Body of pancreas (tissue), 4 donors: ENCODE measurements at places on chromosomes 16 and 17. TPM values are rescaled to one million over a fixed set of nuclear protein-coding genes. Genes with fewer than 3 reads are reported as not detected.
A peak's percentile ranks its signal among the peaks of the same experiment; 100 is the strongest.

- no peaks in the 10 kb centered on the region for H3K27me3 ChIP-seq
- no peak for DNase-seq
- H3K27ac ChIP-seq: no peak overlapping the region
These were observed 34.1 kb downstream of the MEOX1 start for GRCh38 chr17:43627653-43628052.

DNA sequence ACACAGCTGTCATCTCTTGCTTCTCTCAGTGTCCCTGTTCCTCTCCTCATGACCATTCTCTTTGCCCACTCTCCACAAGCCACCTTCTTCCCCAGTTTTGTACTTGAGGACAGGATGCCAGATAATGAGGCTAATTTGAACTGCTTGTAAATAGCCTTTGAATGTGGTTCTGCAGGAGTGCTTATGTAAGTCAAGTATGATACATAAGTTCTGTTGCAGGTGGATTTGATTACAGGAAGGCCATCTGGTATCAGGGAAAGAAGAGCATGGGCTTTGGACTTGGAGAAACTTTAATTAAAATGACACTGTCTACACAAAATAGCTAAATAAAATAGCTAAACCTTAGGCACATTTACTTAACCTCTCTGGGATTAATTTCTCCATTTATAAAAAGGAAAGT is 120.2 kb upstream of the HLF start:
- H3K4me3 ChIP-seq: no peak overlapping the region
- H3K36me3 ChIP-seq: no peaks in the 10 kb centered on the region
- no peak overlapping the region for H3K27ac ChIP-seq
- peaks cover 6% of the 10 kb centered on the region for H3K4me1 ChIP-seq
- H3K27me3 ChIP-seq: no peaks in the 10 kb centered on the region

GRCh38 chr17:50541716-50542688 is 5.0 kb upstream of the SPATA20 start:
- peak overlapping the region; percentile 91 for H3K27ac ChIP-seq
- DNase-seq: peak; percentile 90
- peak overlapping the region; percentile 3 for H3K4me3 ChIP-seq
- no peaks in the 10 kb centered on the region for H3K27me3 ChIP-seq

GRCh38 chr17:58314706-58315015 is 13.9 kb downstream of the TSPOAP1 start:
- H3K27me3 ChIP-seq: no peaks in the 10 kb centered on the region
- H3K27ac ChIP-seq: no peak overlapping the region
- H3K4me3 ChIP-seq: no peak overlapping the region
- H3K36me3 ChIP-seq: no peaks in the 10 kb centered on the region

DNA sequence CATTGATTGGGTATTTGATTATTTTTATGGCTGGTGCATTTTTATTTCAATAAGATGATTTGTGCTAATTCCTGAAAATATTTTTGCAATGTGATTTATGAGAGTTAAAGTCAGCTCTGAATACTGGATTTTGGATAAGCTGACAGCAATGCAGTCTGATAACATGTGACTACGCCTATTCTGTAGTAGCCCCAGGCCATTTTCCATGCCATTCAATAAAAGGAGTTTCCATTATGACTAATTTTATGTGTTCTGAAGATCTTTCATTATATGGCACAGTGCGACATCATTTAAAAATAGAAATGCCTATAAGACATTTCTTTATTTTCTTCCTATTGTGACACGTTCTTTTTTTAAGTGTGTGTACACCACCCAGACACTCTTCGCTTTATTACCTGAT is 46.3 kb downstream of the KCNJ2 start:
- H3K27ac ChIP-seq: no peak overlapping the region
- no peaks in the 10 kb centered on the region for H3K4me1 ChIP-seq

The SLFN14 gene
- not detected for total RNA-seq

The KRTAP2-3 gene
- total RNA-seq: not detected

The KRT9 gene
- not detected for total RNA-seq

DNA sequence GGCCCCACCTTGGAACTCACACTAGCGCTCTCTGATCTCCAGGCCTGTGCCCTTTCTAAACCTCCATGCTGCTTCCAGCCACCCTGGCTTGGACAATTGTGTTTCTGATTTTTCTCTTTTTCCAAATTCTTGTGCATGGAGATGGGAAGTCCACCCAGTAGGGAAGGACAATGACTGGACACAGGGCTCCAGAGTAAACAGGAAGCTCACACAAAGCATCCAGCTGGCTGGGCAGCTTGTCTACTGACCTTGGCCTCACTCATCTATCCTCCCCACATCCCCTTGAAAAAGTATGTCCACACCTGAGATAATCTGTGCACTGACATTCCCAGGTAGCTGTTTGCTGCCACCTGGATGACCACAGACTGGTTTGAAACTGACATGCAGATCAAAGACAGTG is 331.2 kb upstream of the MAF start:
- H3K27me3 ChIP-seq: no peaks in the 10 kb centered on the region
- H3K36me3 ChIP-seq: no peaks in the 10 kb centered on the region
- H3K4me3 ChIP-seq: no peak overlapping the region
- no peak overlapping the region for H3K27ac ChIP-seq

DNA sequence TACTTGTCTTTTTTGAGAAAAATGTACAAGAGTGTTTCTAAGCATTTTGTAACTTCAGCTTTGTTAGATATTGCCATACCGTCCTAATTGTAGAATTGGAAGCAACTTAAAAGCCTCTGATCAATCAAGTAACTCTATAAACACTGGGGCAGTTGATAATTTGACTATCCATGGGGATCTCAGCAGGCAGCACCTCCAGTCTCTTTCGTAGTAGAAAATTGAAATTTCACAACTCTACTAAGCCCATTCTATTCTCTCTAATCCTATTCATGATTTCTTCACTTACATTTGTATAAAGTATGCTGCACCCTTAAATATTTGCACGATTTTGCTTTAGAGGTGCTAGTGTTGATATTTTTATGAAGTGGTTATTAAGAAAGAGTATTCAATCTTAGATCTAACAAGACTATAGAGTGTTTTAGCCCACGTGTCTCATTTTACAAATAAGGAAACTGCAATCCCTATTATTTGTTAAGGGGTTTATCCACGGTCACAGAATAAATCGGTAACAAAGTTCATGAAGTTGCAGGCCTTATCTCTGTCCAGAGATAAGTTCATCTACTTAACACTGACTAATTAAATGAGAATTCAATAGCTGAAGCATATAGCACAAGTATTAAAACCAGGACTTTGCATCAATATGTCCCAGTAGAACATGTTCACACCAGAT is 10.9 kb downstream of the ABCA6 start:
- no peak overlapping the region for H3K4me3 ChIP-seq
- H3K36me3 ChIP-seq: no peaks in the 10 kb centered on the region
- no peaks in the 10 kb centered on the region for H3K4me1 ChIP-seq
- DNase-seq: no peak

GRCh38 chr16:20620003-20620402 is 43.8 kb upstream of the ACSM2B start:
- no peaks in the 10 kb centered on the region for H3K36me3 ChIP-seq
- no peak for DNase-seq
- peaks cover 2% of the 10 kb centered on the region for H3K4me1 ChIP-seq
- no peak overlapping the region for H3K27ac ChIP-seq
- no peaks in the 10 kb centered on the region for H3K27me3 ChIP-seq
- H3K4me3 ChIP-seq: no peak overlapping the region

GRCh38 chr17:61404913-61405685 is 5.5 kb downstream of the TBX2 start:
- H3K4me3 ChIP-seq: no peak overlapping the region
- no peak for DNase-seq
- no peaks in the 10 kb centered on the region for H3K36me3 ChIP-seq
- no peaks in the 10 kb centered on the region for H3K27me3 ChIP-seq
- no peak overlapping the region for H3K27ac ChIP-seq

GRCh38 chr17:39813631-39814030 is 50.5 kb downstream of the IKZF3 start:
- peaks cover 5% of the 10 kb centered on the region for H3K4me1 ChIP-seq
- no peak overlapping the region for H3K27ac ChIP-seq
- H3K27me3 ChIP-seq: no peaks in the 10 kb centered on the region
- DNase-seq: peak; percentile 3
- no peak overlapping the region for H3K4me3 ChIP-seq

GRCh38 chr16:57862698-57863433 is 60.6 kb upstream of the KIFC3 start:
- H3K4me3 ChIP-seq: no peak overlapping the region
- peaks cover 13% of the 10 kb centered on the region for H3K4me1 ChIP-seq
- no peaks in the 10 kb centered on the region for H3K27me3 ChIP-seq
- DNase-seq: no peak
- H3K27ac ChIP-seq: peak overlapping the region; percentile 65

GRCh38 chr17:62965686-62966425 is at the start of gene TANC2:
Gene TANC2 (plus strand): TSS chr17:62966235. CDS start chr17:63009560, 43,325 bp downstream.
- H3K27ac ChIP-seq: peak within 1 kb of the TSS; percentile 74
- H3K4me3 ChIP-seq: peak within 1 kb of the TSS; percentile 45
- H3K27me3 ChIP-seq: no peaks in the 10 kb centered on the region
- H3K36me3 ChIP-seq: no peaks in the 10 kb centered on the region
- H3K4me1 ChIP-seq: peaks cover 21% of the 10 kb centered on the region

GRCh38 chr16:67516296-67517154 is 12.1 kb upstream of the RIPOR1 start:
- no peaks in the 10 kb centered on the region for H3K36me3 ChIP-seq
- H3K27me3 ChIP-seq: no peaks in the 10 kb centered on the region
- no peak overlapping the region for H3K27ac ChIP-seq
- no peak overlapping the region for H3K4me3 ChIP-seq
- H3K4me1 ChIP-seq: peaks cover 11% of the 10 kb centered on the region

DNA sequence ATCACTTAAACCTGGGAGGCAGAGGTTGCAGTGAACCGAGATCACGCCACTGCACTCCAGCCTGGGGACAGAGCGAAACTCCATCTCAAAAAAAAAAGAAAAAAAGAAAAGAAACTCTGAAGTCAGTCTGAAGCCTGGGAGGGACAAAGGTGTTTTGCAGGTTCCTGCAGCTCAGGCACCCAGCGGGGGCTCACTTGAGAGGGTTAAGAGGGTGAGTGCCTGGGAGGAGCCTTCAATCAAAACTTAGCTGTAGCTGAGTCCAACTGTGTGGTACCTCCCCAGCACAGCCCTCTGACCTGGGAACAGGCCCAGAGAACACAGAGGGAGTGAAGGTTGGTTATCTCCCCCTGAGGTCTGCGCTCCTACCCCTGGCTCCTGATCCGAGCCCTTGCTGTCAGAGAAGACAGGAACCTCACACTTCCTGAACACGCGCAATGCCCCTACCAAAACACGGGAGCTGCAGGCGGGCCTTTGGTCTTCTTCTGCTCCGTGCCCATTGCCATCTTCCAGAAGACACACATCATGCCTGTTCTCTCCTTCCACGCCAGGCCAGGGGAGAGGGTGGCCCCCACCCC is 20.4 kb upstream of the ZC3H18 start:
- no peak overlapping the region for H3K27ac ChIP-seq
- H3K27me3 ChIP-seq: no peaks in the 10 kb centered on the region
- no peak overlapping the region for H3K4me3 ChIP-seq

The LGALS9B gene
- total RNA-seq: not detected

DNA sequence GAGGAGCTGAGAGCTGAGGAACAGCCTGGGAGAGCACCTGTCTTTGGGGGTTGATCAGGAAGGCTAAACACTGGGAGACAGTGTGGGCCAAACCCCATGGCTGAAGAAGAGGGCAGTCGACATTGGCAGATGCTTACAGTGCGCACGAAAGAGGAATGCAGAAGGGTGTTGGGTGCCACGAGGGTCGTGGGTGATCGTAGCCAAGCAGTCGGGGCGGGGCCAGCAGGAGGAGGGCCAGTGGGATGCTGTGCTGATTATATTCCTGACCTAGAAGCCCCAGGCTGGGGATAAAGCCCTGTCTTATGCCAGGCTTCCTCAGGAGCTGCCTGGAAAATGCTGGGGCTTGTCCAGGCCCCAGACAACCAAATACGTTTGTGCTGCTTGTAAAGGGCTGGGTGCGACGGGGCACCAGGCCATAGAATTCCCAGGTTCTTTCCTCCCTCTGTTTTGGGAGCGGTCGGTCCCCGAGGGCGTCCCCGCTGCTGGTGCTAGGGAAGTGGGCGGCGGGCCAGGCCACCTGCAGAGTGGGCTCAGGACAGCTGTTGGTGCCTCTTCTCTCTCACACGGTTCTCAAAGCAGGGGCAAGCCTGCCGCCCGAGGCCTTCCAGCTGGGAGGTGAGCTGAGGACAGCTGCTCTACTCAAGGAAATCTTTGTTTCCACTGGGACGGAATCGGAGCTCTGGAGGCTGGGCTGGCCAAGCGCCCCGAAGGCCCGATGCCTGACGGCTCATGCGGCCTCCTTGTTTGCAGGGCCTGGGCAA is 10.0 kb downstream of the C1QTNF1 start:
- H3K27ac ChIP-seq: no peak overlapping the region
- peaks cover 4% of the 10 kb centered on the region for H3K4me1 ChIP-seq
- H3K4me3 ChIP-seq: no peak overlapping the region
- H3K36me3 ChIP-seq: no peaks in the 10 kb centered on the region
- no peak for DNase-seq

GRCh38 chr16:12259651-12260050 is 283.1 kb downstream of the SNX29 start:
- no peak for DNase-seq
- no peak overlapping the region for H3K27ac ChIP-seq
- no peaks in the 10 kb centered on the region for H3K27me3 ChIP-seq
- H3K4me1 ChIP-seq: peaks cover 14% of the 10 kb centered on the region
- H3K36me3 ChIP-seq: no peaks in the 10 kb centered on the region
- H3K4me3 ChIP-seq: no peak overlapping the region

DNA sequence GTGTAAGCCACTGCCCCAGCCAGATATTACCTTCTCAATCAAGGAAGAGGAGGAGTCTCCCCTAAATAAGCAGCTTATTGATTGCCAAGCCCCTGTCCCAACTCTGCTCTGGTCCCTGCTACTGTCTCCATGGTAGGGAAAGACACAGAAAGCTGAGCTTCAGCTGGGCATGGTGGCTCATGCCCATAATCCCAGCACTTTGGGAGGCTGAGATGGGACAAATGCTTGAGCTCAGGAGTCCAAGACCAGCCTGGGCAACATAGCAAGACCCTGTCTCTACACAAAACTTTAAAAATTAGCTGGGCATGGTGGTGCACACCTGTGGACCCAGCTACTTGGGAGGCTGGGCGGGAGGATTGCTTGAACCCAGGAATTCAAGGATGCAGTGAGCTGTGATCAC is 6.6 kb downstream of the JUP start:
- H3K36me3 ChIP-seq: no peaks in the 10 kb centered on the region
- no peak for DNase-seq
- H3K27me3 ChIP-seq: no peaks in the 10 kb centered on the region
- peaks cover 76% of the 10 kb centered on the region for H3K4me1 ChIP-seq
- H3K27ac ChIP-seq: peak overlapping the region; percentile 9

The IRX3 gene
- total RNA-seq: 1.6 TPM
